ENCODE measurements at places on chromosomes 2 and 18.

- no peak for DNase-seq
These were observed 259.6 kb downstream of the CLIP4 start for GRCh38 chr2:29374823-29375222.

GRCh38 chr2:238441262-238442114, 14.8 kb downstream of the ASB1 start:
- no peak for DNase-seq

GRCh38 chr18:55546851-55547704, 40.9 kb downstream of the TCF4 start:
- DNase-seq: no peak

GRCh38 chr18:76318607-76319006, 176.4 kb downstream of the ZNF516 start:
- no peak for DNase-seq

DNA sequence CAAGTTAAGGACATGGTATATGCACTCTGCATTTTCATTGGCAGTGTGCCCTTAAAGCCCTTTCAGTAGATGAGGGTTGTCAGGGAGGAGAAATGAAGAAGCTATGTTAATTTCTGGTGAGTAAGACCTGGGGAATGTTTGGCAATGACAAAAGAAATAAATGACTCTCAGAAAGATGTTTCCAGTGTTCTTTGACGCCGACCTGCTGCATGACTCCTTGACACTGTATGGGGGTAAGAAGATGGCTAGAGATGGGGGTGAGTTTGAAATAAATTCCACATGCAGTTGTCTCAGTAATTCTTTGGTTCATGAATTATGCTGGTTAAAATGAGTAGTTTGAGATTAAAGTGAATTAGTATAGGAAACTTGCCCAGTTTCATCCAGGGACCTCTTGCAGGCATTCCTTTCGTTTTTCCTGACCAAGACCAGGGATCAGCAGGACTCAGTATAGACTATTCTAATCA, 5.9 kb downstream of the CCDC121 start:
- DNase-seq: no peak

- no peak for DNase-seq
These were observed 119.9 kb upstream of the RND3 start for GRCh38 chr2:150607390-150607811.

DNA sequence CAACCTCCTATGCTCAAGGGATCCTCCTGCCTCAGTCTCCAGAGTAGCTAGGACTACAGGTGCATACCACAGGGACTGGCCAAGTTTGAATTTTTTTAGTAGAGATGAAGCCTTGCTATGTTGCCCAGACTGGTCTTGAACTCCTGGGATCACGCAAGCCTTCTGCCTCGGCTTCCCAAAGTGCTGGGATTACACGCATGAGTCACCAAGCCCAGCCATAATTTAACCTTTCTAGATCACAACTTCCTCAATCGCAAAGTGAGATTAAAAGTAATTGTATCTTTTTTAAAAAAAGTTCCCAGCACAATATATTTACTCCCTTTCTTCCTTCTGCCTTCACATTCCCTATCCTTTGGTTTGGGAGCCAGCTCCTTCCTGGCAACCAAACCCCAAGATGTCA, 5.8 kb upstream of the PPP1CB start:
- DNase-seq: no peak

- no peak for DNase-seq
These were observed 32.2 kb upstream of the RPE start for GRCh38 chr2:209970271-209970670.

- DNase-seq: no peak
These were observed 208.2 kb downstream of the SH3RF3 start for GRCh38 chr2:109337221-109337620.

- no peak for DNase-seq
These were observed 21.3 kb downstream of the DYTN start for GRCh38 chr2:206696910-206697309.

GRCh38 chr2:211709389-211709788, 829.2 kb downstream of the ERBB4 start:
- no peak for DNase-seq

DNA sequence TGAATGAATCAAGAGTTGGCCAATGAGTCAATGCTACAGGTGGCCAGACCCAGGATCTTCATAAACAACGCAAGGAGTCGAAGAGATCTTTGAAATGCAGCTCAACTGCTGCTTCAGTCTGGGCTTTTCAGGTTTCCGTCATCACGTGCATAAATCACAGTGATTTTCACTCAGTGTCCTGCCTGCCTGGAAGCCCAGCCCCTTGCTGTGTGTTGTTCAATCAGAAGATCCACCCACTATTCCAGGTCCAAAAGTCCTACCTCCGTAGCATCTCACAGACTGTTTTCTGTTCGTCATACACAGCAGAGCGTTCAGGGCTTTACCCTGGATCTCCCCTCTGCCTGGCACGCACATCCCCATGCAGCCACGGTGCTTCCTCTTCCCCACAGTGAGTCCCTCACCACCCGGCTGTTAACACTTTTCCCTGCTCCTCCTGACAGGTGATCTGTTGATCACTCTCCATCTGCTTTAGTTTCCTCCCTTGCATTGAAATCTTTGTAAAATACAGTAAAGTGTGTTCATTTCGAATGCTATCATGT, 216.3 kb downstream of the MYT1L start:
- no peak for DNase-seq

DNA sequence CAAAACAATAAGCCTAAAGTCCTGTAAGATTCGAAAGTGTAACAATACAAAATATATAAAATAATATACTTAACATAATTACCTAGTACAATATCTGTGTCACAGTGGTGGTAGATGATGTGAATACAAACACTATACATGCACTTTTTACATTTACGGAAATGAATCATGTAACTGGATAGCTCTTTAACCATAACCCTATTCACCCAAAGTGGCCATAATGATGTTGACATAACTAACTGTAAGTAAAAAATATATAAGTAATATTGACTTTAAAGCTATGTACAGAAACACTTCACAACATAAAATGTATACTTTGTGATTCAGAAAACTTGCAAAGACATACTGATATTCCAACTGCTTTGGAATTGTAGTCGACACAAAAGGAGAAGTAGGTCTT, 616.9 kb upstream of the SLC8A1 start:
- no peak for DNase-seq

GRCh38 chr2:126777620-126777978, 121.1 kb upstream of the TEX51 start:
- no peak for DNase-seq

- DNase-seq: no peak
These were observed 107.8 kb downstream of the MBD2 start for GRCh38 chr18:54116541-54117257.

DNA sequence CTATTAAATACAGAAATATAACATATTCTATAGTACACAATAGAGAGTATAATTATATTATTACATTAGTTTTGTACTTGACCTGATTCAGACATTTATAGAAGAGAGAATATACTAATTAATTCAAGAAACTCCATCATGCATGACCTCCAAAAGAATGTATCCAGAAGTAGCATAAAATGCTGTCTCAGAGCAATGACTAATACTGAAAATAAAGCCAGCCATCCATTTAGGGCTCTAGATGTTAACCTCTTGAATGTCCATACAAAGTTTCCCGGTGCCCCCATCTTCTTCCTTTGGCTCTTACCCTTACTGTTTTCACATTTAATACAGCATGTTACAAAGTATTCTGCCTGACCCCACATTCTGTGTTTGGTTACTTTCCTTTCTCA, 102.0 kb downstream of the ARHGAP15 start:
- DNase-seq: no peak

DNA sequence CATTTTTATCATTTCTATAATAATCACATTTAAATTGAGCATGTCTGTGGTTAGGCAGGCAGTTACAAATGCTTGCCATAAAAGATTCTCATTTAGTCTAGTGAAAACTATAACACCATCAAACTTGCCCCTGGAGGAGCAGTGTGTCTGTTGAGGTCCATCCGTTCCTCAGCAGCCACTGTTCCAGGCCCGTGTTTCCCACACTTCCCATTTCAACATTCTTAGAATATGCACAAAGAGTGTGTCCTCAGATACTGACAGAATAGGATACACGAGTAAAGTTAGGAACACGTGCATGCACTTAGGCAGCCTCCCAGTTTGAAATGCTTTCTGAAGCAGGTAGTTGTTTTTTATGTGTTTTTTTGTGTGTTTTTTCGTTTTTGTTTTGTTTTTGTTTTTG, 39.9 kb downstream of the NCK2 start:
- no peak for DNase-seq

- DNase-seq: no peak
These were observed 235.8 kb upstream of the TNP1 start for GRCh38 chr2:217095511-217096205.

All from GM12878 (cell line).